ENCODE measurements at places on chromosomes 12 and 14.

GRCh38 chr14:101501858-101502615 is 59.3 kb upstream of the DIO3 start:
- no peak for DNase-seq

- DNase-seq, result no peak
Measured at GRCh38 chr12:52591521-52591920, 9.7 kb downstream of the KRT72 start.

- DNase-seq, result no peak
Measured at GRCh38 chr14:90034835-90035525, 26.8 kb upstream of the KCNK13 start.

DNA sequence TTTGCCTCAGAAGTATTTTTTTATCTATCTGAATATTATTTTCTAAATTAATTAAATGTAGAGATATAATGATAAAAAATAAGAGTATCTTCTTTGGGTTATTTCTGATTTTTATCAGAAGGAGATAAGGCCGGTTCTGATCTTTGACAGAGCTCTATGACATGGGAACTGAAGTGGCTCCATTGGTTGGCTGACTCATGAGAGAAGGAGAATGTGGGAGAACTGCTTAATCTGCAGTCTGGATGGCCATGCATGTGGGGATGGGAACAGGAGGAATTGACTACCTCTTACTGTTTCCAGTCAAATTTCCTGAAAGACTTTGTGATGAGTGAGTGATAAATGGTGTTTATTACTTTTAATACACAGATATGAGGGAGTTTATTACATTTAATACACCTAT is 155.8 kb upstream of the ATP2B1 start:
- no peak for DNase-seq

DNA sequence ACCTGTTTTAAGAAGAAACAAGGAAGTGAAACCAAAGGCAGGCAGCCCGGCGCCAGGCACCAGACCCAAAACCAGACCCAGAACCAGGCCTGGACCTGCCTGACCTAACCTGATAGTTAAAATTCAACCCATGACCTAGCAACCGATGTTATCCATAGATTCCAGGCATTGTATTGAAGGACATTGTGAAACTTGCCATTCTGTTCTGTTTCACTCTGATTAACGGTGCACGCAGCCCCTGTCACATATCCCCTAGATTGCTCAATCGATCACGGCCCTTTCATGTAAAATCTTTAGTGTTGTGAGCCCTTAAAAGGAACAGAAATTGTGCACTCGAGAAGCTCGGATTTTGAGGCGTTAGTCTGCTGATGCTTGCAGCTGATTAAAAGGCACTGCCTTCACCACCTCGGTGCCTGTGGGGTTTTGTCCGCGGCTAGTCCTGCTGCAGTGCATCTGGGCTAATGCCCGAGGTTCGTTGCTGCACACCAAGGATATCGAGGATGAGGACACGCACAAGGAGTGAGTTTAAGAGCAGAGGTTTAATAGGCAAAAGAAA is 262.5 kb upstream of the TMEM132C start:
- DNase-seq, result no peak

DNA sequence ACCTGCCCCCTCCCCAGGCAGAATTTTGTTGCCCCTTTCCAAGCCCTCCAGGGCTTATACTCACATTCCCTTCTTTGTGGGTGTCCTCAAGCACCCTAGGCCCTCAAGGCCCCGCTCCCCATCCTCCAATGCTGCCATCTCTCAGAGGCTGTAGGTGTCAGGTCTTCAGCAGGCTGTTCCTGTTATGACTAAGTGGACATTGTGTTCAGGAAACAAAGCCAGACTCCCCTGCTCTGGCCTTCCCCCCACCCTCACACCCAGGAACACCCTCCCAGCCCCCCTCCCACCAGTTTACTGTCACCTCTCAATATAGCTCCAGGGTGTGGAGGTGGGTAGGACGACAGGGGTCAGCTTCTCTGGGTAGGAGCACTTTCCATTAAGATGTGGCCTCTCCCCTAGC is 1.4 kb upstream of the MYH6 start:
- no peak for DNase-seq

- DNase-seq, result no peak
Measured at GRCh38 chr12:54421879-54422250, 2.8 kb upstream of the ITGA5 start.

DNA sequence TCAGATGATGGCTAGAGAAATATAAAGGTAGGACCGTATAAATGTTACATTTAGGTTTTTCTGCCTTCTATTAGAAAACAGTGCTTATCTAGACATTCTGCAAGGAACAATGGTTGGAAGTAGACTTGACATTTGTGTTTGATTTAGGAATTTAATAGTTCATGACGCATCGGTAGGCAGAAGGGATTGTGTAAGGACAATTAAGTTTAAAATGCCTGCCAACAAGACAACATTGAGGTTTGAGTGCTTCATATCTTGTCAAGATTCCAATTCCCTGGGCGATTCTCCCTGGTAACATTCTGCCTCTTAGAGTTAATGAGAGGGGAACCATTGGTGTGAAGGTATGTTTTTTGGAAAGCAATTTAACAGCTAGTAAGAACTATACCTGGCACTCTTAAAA is 186.8 kb upstream of the RBM19 start:
- no peak for DNase-seq

DNA sequence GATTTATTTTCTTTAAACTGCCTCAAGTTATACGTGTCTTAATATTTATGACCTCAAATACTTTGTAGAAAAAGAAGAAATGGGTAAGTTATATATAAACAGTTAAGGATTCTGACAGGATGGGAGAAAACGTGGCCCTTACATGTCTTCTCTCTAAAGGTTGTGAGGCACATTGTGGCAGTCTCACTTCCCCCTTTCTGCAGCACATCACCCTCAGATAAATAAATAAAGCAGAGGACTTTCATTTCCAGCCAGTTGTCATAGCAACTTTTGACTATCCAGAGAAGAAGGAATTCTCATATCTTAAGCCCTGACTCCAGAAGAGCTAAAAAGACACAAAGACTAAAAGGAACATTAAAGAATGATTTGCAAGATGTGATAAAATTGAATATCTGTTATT is 28.8 kb upstream of the CEP83 start:
- DNase-seq, result no peak

DNA sequence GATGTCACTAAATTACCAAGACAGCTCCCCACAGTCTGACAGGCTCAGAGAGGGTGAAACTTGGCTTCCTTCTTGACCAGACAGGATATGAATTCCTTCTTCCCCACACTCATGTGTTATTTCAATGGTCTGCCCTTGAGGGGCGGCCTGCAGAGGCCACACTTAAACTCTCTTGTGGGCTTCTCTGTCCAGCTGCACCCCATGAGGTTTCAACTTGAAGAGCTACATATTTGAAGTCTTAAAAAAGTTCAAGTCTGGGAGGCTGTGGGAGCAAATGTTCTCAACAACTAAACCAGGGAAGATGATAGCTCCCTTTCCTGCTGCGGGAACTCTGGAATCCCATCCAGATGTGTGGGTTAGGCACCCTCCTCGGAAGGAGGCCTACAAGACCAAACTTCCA is 98.3 kb downstream of the TTC7B start:
- DNase-seq, result no peak

DNA sequence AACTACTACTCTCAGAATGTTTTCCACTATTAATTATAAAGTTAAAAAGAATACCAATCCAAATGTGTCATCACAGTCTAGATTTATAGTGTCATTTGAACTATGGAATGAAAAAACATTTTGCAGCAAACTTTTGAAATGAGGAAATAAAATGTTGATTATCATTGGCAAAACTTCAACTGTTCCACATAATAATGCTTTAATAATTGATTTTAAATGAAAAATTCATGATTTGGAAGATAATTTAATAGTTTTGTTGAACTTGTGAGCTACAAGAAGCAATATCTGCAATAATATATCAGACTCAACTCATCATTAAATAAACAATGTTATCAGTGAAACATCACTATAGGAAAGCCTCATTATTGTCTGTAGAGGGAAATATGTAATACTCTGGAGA is 48.2 kb upstream of the DCN start:
- DNase-seq, result no peak

DNA sequence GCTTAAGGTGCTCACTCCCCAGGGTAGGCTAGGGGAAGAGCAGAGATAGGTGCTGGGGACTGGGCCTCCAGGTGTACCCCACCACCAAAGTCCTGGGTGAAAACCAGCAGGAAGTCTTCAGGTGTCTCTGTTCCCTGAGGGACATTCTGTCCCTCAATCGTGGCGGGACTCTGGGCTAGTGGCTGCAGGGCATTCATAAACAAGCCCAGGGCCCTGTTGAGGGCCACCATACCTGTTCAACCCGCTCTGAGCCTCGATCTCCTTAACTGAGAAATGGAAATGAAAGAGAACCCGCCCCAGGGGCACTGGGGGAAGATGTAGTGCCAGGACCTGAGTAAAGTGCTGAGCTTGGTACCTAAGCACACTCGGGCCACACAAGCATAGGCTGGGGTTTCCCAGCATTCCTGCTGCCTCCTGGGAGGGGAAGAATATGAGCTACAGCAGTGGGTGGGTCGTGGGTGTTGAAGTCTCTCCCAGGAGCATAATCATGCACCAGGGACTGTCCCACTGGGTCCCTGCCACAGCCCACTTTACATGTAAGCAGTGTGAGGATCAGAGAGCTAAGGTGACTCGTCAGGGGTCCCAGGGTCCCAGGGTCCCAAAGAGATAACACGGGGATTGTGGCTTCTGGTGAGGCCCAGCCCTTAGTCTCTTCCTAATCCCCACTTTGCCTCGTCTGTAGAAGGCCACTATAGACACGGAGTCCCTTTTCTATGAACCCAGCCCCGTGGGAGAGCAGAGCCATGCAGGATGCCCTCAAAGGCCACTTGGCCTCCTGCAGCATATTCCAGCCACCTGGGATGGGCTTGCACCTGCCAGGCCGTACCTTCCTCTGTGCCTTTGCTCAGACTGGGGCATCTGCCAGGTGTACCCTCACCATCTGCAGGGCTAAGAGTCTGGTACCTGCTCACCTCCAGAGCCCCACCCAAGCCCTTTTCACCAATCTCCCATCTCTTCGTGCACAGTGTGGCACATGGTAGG is 14.4 kb downstream of the FAM222A start:
- DNase-seq, result no peak

DNA sequence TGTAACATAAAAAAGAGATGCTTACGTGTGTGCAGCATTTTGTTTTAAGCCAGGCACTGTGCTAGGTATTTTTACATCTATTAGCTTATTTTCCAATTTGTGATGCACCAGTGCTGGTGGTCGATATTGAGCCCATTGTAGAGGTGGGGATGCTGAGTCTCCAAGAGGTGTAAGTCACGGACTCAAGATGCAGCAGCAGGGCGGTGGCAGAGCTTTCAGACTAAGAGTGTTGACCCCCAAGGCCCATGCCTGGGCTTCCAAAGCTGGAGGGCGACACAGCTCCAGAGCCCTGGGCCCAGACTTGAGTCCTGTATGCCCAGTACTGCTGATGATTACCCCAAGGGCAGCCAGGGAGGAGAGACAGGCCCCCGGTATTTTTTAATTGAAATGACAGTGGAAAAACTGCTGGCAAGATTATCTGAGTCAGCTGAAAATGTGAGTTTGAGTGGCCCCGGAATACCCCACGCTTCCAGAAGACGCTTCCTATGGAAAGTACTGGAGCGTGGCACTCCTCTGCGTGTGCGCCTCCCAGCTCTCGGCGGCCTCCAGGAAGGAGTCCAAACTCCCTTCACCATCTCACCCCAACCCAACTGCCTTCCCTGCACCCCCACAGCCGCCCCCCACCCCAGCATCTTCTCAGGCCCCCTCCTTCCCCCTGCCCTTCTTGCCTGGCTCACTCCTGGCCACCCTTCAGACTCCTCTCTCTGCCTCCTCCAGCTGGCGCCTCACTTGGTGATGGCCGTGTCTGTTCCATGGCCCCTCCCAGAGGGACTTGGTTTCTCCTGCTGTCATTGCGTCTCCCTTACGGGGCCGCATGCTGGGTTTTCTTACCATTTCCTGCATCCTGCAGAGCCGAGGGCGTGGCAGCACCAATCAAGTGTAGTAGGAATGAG is 40.7 kb downstream of the ELK3 start:
- DNase-seq, result no peak

DNA sequence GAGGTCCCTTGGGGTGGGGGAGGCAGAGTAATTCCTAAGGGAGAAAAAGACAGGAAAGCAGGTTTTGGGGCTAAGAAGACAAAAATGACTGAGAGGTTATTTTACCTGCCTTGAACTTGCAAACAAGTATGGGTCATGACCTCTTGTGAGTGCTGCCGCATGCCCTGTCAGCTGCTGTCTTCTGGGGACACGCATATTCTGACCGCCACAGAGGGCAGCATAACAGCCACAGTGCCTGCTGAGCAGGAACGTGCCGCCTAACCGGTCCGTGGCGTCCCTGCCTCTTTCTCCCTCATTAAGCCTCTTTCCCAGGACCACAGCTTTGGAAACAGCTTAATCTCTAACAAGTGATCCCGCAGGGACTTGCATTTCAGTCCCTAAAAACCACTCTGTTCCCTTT is 51.3 kb upstream of the KCNA1 start:
- DNase-seq, result no peak

GRCh38 chr12:113555226-113555625 is 83.6 kb upstream of the LHX5 start:
- no peak for DNase-seq

DNA sequence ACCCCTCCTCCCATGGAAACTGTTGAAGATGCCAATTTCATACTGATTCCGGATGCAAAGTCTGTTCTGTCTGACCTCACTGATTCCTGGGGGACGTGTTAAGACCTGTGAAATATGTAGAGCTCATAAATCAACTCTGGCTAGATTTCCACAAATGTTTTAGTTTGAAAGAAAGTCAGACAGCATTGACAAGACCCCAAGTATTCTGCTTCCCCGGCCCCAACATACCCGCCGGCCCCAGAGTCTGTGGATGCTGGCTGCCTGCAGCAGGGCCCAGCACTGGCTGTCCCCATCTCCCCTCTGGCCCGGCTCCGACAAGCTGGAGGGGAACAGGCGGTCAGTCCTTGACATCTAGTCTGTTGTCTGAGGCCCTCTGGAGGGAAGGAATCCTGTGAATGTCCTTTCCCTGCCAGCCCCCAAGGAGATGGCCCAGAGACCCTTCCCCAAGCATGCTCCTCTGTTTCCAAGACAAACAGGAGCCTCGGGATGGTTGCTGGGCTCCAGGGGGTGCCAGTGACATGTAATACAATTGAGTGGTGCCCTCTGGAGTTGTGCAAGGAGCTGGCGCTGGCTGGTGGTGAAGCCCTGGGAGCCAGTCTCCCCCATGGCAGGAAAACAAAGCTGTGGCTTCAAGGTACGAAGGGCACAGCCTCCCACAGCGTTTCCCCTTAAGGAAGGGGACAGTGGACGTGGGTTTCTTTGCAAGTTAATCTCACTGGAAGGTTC is 22.3 kb downstream of the FBLN5 start:
- no peak for DNase-seq

GRCh38 chr12:28857369-28857768 is 291.7 kb upstream of the FAR2 start:
- no peak for DNase-seq

GRCh38 chr12:91767237-91767636 is 378.4 kb downstream of the BTG1 start:
- no peak for DNase-seq

DNA sequence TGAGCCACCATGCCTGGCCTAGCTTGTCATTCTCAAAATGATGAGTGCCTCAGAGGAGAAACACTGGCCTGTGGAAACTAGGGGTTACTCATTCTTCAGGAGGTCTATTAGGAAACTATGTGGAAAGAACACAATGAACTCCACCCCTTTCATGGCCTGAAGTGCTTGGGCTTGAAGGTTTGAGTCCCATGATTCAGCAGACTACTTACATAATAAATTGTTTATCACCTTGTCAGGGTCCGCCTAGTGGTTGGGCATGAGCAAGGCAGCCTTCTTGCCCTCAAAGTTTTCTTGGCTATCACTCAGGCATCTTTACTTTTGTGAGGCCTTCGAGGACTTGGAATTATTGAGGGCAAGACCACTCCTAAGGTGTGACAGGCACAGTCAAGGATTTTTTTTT is 251.2 kb downstream of the ACSS3 start:
- DNase-seq, result no peak
